Mesothelial cell of epicardium (in vitro differentiated cells): ENCODE measurements at places on chromosomes 1 and 21.

DNA sequence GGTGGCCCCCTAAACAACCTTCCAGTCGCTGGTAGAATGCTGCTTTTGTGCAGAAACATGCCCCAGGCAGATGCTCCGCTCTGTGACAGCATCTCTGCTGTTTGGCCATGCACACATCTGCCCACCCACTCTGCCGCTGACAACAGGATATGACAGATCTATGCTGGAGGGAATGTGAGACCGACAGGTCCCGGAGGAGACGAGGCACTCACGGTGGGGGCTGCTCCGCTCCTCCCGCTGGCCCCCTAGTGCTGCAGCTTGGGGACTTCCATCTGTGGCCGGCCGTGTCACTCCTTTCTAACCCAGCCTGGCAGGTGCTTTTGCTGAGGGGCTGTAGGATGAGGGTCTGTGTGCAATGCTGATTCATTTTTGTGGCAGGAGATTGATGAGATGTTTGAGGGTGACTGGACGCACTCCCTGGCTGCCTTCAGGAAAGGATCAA is 49.1 kb upstream of the DMRTB1 start:
- DNase-seq, result no peak

DNA sequence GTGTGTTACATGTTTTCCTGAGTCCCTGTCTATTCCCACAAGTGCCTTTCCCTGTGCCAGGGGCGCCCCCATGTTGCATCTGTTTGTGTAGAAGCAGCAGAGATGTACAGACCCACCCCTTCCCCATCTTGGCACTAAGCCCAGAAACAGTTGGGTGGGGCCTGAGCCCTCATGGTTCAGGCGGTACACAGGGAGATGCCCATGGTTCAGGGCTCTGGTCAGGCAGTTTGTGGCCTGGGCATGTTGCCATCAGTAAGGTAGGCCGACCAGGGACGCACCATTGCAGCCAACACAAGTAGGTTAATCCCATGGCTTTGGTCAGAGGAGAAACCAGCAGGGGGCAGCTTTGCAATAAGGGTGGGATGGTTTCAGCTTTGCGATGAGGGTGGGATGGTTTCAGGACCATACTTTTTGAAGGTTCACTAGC is 914 bp upstream of the ADGRB2 start:
- no peak for DNase-seq

GRCh38 chr1:163267962-163268361 is 53.8 kb upstream of the NUF2 start:
- DNase-seq, result no peak

DNA sequence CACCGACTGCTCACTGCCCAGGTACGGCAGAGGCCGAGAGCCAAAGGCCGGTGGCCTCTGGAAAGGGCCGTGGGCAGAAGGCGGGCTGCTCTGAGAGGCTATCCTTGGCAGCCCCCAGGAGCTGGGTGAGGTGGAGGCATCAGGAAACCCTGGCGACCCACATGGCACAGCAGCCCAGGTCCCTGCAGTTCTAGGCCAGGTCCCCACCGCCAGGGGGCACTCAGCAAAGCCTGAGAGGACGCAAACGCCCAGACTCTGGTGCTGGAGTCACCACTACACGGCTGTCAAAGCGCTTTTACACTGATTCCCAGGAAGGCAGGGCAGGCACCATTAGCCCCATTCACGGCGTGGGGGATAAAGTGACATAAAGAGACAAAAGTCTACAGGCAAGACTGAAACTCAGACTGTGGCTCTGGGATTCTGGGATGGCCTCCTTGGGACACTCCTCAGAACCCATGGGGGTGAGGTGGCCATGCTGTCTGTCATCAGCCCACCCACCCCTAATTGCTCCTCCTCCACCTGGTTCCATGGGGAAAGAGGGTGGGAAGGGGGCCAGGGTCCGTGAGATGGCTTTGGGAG is 4.9 kb downstream of the PLEKHG5 start:
- DNase-seq, result peak; percentile 79

DNA sequence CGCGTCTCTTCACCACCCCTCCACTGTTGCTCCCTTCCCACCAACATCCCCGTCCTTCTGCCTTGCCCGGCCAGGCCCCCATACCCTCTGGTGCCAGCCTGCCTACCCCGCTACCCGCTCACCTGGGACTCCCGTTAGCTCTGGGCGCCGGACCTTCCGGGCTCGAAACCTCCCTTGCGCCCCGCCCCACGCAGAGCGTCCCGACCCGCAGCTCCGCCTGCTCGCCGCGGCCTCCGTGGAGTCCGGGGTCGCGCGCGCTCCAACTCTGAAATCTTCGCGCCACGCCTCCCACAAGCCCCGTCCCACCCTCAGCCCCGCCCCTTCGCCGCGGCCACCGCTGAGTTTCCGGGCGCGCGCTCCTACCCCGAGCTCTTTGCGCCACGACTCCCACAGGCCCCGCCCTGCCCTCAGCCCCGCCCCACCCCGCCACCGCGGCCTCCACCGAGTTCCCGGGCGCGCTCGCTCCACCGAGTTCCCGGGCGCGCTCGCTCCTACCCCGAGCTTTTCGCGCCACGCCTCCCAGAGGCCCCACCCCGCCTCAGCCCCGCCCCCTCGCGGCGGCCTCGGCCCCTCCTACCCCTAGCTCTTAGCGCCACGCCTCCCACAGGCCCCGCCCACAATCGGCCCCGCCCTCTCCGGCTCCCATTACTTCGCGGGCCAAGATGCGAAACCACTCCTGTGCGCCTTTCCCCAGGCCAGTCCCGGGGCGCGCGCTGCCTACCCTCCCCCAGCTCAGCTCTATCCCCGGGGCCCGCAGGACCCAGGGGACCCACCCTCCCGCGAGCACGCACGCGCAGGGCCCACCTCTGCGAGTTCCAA is at the start of gene IFT25:
Gene IFT25, minus strand, starts transcription at position 267 of the 819 bp plus-strand sequence. CDS start 5,617 bp downstream, outside the sequence.
- peak; percentile 100 for DNase-seq

DNA sequence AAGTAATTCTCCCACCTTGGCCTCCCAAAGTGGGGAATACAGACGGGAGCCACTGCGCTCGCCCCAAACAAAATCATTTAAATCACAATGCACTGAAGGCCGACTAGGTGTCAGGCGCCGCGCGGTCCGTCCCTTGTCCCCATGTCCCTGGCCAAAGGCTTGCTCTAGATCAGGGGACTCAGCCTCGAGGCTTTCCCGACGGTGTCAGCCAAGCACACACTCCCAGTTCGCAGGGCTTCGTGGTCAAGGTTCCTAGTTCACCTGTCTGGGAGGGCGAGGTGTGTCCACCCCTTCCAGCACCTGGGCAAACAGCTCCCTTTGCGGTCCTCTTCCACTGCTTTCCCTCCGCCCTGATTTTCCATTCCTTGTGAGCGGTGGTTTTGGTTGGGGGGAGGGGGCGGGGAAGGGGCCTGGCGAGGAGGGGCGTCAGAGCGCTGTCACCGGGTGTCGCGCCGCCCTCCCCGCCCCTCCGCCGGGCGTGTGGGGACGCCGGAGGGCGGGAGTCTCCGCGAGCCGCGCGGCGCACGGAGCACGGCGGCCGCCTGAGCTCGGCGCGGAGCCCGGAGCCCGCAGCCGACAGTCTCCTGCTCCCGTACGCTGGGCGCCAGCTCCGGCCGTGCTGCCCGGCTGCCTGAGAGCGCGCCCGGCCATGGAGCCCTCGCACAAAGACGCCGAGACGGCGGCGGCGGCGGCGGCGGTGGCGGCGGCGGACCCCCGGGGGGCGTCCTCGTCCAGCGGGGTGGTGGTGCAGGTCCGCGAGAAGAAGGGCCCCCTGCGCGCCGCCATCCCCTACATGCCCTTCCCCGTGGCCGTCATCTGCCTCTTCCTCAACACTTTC is at the start of gene STUM:
Gene STUM, plus strand, starts transcription at position 509 of the 838 bp plus-strand sequence. Its CDS starts 141 bp downstream, at position 650.
- peak; percentile 63 for DNase-seq

GRCh38 chr1:226487921-226488320 is 60.6 kb upstream of the STUM start:
- peak; percentile 16 for DNase-seq

DNA sequence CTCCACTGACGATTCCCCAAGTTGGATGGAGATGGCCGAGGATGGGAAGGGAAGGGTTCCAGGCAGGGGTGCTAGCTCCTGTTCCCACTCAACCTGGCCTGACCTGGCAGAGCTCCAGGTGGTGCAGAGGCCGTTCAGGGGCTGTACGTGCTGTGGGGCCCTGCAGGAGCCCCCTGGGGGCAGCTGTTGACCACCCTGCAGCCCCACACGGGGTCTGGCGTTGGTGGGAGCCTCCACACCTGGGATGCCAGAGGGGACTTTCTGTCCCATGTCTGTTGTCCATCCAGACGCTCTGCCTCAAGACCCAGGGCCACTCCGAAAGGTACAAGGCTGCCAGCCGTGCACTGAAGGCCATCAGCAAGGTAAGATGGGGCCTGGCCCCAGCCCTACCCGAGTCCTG is 20.0 kb downstream of the ARHGEF16 start:
- DNase-seq, result no peak

- no peak for DNase-seq
Measured at GRCh38 chr1:234719454-234720251, 109.7 kb upstream of the IRF2BP2 start.

GRCh38 chr1:2296614-2297013 is 68.5 kb downstream of the SKI start:
- no peak for DNase-seq
